ENCODE measurements at places on chromosomes 3 and 15.

DNA sequence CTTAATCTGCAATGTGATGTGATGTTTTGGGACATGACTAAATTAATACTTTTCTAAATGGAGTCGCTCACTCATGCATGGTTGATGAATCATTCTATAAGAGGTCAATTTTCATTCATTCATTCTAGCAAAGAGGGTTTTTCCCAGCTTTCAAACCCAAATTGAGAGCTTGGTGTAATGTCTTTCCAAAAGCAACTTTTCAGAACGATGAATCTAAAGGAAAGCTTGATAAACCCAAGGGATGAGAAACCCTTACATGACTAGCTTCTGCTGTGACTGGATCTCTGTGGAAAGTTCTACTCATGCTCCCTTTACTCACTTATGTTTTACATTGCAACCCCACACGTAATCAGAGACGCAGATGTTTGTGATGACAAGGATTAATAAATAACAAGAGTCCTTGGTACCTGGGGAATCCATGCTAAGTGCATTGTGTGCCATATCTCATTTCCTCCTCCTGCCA lies 47.7 kb downstream of the PDZRN3 start:
- no peak for DNase-seq

GRCh38 chr3:70854108-70854507 lies 541.7 kb upstream of the MDFIC2 start:
- DNase-seq, result no peak

GRCh38 chr15:32041294-32041693 lies 11.0 kb downstream of the CHRNA7 start:
- no peak for DNase-seq

GRCh38 chr3:133767607-133768006 lies 21.4 kb downstream of the TF start:
- no peak for DNase-seq

- no peak for DNase-seq
Observed at GRCh38 chr15:83991163-83991562, 244.4 kb upstream of the GOLGA6L4 start.

- DNase-seq, result peak; percentile 43
Observed at GRCh38 chr3:100710261-100710968, 1.1 kb downstream of the TFG start.

Data from stimulated activated CD4-positive, alpha-beta T cell treated with anti-CD3 and anti-CD28 coated beads, Interleukin-12 subunit alpha, Interleukin-12 subunit beta, amount 100 ng/mL, for 24 hours (primary cell).